ENCODE measurements at places on chromosomes 2 and 18.
A peak's percentile ranks its signal among the peaks of the same experiment; 100 is the strongest.

DNA sequence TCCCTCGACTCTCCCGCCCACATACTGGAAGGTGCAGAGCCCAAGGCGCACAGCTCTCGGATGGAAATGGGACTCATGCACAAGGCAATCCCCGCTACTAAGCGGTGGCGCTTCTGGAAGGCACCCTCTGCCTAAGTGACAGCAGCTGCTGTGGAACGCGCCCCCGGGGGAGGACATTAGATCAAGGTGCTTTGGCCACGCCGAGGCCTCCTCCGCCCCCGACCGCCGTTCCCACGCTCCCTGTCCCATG lies 202 bp downstream of the MCEE start:
- DNase-seq: no peak

- no peak for DNase-seq
Observed at GRCh38 chr18:63402246-63403162, 19.8 kb downstream of the VPS4B start.

- DNase-seq: no peak
Observed at GRCh38 chr2:88614497-88615157, 12.6 kb downstream of the EIF2AK3 start.

DNA sequence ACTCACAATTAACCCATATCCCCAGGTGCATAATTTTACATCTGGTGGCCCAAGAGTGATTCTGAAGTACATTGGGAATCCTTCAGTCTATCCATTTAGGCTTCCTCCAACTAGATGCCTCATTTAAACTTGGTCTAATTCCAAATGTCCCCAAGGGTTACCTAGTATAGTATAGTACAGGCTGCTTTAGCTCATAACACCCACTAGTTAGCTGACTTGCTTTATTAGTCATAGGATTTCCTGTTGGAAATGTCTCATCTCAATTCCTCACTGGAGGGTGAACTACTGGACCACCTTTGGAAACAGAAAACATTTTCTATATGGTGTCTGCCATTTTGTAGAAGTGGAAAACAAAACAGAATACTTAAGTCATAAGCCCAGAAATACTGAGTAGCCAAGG lies 202.5 kb upstream of the SESTD1 start:
- DNase-seq: no peak

GRCh38 chr18:5879479-5879882 lies 15.8 kb downstream of the TMEM200C start:
- DNase-seq: no peak

DNA sequence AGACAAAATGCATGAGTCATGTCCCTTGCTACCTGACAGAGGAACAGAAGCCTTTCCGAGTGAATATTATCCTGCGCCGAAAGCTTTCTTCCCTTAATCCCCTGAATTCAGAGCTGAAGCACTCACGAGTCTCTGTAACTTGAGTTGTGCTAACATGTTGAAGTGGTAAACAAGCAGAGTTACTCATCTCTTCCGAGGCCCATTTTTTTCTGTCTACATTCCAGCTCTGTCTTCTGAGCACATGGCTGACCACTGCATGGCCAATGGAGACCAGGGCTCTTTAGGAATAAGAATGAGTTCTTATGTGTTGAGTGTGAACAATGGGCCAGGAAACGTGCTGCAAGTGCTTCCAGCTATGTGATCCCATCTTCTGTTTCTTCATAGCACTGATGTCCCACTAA lies 73.1 kb upstream of the PID1 start:
- no peak for DNase-seq

DNA sequence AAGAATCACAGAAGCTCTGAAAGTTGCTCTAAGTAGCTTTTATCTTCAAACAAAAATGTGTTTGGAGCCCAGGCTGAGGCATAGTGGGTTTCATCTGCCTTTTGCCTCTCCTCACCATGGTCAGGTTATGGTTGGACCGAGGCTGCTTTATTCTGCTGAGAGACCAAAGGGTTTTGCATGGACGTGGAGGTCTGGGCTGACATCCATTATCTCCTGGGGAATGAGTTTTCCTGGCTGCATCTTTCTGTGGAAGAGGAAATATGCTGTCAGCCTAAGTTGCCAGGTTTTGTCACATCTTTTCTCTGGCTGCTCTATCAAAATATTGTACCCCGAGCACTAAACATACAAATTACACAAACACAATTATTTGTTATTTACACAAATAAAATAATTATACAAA lies 223.2 kb downstream of the LDLRAD4 start:
- no peak for DNase-seq

- DNase-seq: no peak
Observed at GRCh38 chr18:26406324-26406723, 142.0 kb downstream of the KCTD1 start.

GRCh38 chr18:62339106-62339988 lies 14.2 kb downstream of the TNFRSF11A start:
- no peak for DNase-seq

DNA sequence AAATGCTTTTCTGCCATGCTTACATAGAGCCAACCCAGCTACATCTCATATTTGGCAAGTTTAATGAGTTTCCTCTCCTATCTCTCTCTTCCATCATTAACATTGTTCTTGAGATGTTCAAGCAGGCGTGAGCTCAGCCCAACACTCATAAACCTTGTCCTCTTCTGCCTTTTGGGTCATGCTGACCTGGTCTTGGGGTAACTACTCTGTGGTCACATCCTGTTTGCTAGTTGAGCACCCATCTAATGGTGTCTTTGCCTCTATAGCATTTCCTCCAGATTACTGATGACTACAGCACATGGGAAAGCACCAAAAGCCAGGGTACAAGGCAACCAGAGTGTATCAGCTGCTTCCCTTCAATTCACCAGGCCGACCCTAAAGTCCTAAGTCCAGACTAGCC lies 366.9 kb upstream of the HNRNPA3 start:
- DNase-seq: no peak

- DNase-seq: no peak
Observed at GRCh38 chr2:113240915-113241911, 37.5 kb downstream of the PAX8 start.

DNA sequence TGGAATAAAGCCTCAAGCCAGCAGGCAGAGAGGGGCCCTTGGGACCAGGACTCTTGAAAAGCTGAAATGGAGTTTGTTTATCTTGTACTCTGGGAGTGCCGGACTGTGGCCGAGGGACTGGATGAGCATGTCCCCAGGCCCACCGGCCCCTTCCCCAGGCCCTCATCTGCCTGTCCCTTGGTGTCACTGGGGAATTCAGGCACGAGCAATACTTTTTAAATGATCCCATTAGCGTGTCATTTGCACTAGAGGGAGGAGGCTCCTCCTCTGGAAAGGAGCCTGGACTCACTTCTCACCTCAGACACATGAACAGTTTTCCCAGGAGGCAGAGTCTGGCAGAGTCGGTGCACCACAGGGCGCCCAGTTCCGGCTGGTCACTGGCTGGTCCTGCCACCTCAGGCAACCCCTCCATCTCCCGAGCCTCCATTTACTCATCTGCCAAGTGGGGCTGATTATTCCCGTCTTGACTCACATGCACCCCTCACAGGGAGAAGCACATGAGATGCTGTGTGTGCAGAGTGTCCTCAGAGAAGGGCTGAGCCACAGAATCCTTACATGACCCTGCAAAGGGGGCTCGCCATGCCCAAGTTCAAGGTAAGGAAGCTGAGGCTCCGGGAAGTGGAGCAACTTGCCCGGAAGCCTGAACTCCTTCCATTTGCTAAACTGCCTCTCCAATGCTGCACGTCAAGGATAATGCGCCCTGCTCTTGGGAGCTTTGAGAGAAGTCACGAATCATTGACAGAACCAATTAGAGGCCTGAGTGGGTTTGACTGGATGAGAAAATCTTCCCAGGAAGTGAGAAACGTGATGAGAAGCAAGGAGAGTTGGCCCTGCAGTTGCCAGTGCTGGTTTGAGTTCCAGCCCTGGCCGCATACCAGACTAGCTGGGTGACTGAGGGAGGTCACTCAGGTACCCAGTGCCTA lies 26.7 kb downstream of the CIB4 start:
- DNase-seq: no peak

- DNase-seq: no peak
Observed at GRCh38 chr2:82954868-82955267, 1504.2 kb downstream of the SUCLG1 start.

GRCh38 chr2:855177-855576 lies 95.5 kb upstream of the SNTG2 start:
- DNase-seq: no peak

DNA sequence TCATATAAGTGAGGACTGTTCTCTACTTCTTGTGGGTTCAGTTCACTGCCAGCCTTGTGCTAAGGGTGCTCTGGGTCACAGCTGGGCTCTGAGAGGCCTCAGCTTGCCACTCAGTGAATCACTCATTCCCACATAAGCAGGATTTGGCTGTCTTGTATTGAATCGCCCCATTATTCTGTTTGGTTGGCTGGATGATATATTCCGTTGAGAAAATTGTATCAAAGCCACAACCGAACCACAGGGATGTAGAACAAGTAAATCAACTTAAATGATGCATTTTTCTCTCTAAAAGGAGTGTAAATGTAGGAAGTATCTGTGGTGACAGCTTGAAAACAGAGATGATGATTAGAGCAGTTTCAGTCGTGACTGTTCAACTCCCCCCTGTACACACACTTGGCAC lies 39.6 kb downstream of the TTC39C start:
- DNase-seq: no peak

DNA sequence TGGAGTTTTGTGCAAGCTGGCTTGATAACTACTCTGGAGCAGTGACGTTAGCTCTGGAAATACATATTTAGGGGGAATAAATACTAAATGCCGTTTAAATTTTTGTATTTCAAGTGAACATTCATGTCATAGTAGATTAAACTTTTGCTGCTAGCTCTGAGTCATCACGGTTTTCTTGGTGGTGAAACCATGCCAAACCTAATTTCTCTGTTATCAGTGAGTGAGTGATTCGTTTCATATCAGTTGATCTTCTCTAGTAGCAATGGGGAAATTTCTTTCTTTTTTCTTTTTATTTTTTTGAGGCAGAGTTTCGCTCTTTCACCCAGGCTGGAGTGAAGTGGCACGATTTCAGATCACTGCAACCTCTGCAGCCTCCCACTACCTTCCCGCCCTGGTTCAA lies 211.1 kb downstream of the PTPRM start:
- DNase-seq: no peak

- no peak for DNase-seq
Observed at GRCh38 chr2:47177043-47177565, 22.0 kb upstream of the STPG4 start.

- DNase-seq: no peak
Observed at GRCh38 chr18:10751653-10752052, 225.8 kb downstream of the NAPG start.

- no peak for DNase-seq
Observed at GRCh38 chr18:79049506-79049905, 19.7 kb upstream of the ATP9B start.

GRCh38 chr18:58863539-58864145 lies 1.0 kb upstream of the ZNF532 start:
- DNase-seq: peak; percentile 21

DNA sequence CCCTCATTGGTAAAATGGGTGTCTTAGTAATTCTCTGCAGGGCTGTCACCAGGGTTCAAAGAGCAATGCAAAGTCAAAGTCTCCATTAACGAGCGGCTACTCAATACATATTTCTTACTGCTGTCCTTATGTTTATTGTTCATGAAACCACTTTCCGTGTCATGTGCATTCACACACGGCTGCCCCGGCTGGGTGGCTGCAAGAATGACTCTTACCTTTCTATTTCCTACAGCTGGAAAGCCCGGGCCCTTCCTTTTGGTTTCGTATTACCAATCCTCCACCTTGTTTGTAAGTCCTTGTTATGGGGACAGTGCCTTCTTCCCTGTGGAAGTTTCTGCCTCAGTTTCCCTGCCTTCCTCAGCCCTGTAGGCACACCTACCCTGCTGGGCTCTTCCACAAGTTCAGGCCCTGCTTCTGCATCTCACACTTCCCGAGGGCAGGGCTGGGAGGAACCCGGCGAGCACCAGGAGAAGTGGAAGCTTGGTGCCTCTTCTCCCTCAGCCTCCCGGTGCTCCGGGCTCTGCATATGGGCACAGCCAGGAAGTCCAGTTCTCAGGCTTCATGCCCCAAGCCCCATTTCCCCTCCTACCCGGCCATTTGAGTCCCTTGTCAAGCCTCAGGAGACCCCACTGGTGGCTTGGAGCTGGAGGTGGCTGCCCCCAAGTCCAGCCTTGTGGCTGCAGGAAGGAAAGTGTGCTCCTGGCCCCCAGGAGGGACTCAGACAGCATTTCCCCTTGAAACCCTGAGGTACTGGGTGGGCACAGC lies 18.7 kb upstream of the ACKR3 start:
- no peak for DNase-seq

GRCh38 chr2:240426845-240427721 lies 8.4 kb upstream of the GPC1 start:
- no peak for DNase-seq

DNA sequence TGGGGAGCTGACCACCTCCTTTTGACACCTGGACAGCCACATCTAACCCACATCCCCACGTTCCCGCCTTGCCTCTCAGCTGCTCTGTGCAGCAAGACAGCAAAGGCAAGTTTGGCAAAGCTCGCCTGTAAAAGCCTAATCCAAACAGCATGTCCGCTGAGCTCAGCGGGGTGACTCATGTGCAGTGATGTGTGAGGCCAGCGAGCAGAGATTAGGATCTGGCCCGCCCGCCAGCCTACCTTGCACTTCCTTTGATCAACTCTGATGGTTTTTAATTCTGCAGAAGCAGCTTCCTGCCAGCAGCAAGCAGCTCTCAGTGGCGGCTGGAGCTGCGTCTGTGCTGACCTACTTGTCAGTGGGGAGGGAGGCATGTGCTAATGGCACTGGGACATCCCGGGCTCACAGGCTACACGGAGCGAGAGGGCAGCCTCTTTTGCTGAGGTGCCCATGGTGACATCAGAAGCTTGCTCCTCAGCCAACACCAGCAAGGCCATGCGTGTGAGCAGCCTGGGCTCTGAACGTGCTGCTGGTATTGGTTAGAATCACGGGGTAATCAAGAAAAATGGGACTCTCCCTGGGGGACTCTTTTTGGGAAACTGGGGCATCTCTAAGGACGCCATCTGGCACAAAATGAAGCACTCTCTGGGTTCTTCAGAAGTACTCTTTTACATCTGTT lies 36.0 kb upstream of the EML4 start:
- DNase-seq: peak; percentile 87

GRCh38 chr2:159227467-159227866 lies 59.0 kb downstream of the WDSUB1 start:
- DNase-seq: no peak

GRCh38 chr2:39266916-39267434 lies 23.2 kb upstream of the CDKL4 start:
- no peak for DNase-seq

DNA sequence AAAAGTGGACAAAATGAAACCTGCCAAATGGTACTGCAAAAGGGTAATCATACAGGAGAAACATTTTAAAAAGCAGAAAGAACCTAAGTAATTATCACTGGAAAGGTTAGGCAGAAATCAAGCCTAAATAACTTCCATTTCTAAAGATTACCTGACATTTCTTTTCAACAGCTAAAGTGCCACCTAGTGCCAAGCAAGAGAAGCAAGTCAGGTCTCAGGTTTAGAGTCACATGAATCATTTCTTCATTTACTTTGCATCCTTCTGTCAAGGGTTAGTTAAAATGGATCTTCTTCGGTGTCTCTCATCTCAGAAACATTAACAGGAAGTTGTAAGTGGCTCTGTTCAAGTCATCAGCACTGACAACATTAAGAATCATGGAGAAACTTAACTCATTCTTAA lies 90.3 kb downstream of the AKAIN1 start:
- peak; percentile 16 for DNase-seq

GRCh38 chr2:176643646-176644045 lies 374.4 kb downstream of the MTX2 start:
- DNase-seq: no peak
